ENCODE measurements at places on chromosomes 5 and 9.

- no peak for DNase-seq
These were observed 4.5 kb downstream of the CORO2A start for GRCh38 chr9:98187926-98188325.

DNA sequence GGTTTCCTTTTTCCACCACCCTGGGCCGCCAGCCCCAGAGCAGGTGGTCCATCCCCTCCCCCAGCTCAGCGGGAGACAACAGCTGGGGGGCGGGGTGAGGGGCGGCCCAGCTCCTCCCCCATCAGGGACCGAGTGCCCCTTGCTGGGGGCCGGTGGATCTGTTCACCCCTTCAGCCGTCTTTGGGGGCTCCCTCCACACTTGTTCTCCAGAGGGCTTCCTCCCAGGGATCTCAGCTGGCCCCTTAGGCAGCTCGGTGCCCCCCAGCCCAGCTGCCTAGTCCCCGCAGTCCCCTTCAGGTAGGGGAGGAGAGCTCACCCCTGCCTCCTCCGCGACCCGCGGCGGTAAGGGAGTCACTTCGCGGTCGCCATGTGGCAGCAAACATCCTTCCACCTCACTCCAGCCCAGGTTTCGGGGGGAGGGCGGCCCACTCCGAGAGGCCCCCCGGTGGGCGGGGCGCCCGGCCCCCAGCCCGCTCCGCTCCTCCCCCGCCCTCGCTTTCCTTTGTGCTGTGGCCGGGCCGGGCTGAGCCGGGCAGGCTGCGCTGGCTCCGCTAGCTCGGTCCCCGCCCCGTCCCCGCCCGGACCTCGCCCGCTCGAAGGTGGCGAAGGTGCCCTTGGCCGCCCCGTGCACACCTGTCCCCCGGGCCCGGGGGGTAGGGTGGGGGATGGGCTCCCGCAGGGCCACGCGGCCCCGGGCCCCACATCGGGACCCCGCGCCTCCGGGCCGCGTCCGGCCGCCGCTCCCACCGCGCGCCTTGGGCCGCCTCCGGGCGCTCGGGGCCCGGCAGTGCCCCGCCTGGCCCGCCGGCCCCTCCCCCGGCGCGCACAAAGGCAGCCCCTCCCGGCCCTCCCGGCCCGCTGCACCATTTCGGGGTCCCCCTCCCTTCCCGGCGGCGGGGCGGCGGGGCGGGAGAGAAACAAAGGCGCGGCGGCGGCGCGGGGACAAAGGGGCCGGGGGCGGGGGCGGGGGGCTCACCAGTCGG lies 683 bp downstream of the DBN1 start:
- DNase-seq: peak; percentile 36

DNA sequence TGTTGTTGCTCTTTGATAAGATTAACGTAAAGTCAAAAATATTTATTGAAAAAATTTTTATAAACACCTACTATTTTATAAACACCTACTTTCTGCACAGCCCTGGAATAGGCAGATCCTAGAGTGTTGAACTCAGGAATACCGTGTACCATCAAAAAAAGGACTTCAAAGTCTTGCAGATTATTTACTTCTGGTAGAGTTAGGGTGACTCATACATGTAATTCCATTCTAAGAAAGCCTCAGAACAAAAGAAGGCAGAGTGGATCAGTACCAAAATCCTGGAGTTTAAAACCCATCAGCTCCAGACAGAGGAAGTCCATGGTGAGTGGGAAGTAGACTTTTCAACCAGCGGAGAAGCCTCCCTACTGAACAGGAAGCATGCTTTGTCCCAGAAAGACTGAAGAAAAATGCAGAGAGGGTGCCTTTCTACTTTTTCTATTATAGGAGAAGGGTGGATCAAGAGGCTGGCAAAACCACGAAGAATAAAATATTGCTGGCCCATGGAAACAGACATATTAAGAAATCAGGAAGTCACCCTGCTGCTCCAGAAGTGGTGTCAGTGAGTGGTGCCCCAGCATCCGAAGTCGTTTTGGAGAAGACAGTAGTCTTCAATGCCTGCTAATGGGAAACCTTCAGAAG lies 45.1 kb upstream of the DAB2 start:
- no peak for DNase-seq

DNA sequence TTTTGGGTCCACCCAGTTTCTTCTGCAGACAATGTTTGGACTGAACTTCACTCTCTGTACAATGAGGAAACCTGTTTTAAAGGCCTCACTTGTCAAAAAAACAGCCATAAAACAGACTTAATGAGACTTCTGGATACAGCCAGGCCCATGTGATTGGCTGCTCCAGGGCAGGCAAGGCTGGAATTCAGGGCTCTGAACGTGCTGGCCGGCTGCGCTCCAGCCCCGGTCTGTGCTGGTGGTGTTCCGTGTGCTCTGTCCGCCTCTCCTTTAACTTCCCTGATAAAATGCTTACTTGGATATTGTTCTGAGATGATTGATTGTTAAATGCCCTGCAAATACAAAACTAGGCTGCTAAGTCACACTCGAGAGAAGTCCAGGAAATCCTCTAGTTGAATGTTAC lies 131.2 kb upstream of the KLF4 start:
- DNase-seq: no peak

GRCh38 chr5:112800891-112801290 lies 60.2 kb upstream of the SRP19 start:
- no peak for DNase-seq

DNA sequence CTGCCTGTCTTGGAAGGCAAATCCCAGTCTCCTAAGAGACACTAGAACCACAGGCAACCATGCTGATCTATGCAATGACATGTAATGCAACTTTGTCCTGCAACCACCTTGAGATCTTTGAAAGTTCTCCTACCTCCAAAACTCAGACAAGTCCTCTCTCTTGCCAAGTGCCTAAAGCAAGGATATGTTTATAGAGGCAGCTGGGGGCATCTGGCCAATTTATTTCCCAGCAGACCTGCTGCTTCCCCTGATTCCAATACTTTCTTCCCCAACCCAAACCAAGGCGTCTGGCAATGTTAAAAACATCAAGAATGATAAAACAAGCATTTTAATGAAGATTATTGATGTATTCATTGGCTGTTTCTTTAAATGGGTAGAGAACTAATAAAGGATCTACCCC lies 138.4 kb downstream of the DOCK8 start:
- no peak for DNase-seq

DNA sequence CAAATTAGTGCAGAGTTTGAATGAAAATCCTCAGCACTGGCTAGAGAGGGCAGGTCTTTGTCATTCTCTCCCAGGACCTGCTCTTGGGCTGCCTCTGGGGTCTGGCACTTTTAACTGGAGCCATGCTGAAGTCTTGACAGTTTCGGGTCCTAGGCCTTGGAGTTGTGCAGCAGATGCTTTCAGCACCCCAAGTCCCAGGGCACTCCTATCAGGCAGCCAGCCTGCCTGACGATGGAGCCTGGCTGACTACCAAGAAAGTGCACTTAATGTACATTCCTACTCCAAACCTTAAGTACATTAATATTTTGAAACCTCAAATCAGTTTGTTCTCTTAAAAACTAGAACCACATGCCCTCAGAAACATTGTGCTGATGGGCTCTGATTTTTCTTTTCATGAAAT lies 69.3 kb upstream of the CXCL14 start:
- no peak for DNase-seq

- no peak for DNase-seq
These were observed 22.3 kb downstream of the CAAP1 start for GRCh38 chr9:26870292-26870691.

- no peak for DNase-seq
These were observed 28.7 kb downstream of the PCSK1 start for GRCh38 chr5:96404191-96404867.

- DNase-seq: no peak
These were observed 272.2 kb upstream of the ADRA1B start for GRCh38 chr5:159644053-159644452.

DNA sequence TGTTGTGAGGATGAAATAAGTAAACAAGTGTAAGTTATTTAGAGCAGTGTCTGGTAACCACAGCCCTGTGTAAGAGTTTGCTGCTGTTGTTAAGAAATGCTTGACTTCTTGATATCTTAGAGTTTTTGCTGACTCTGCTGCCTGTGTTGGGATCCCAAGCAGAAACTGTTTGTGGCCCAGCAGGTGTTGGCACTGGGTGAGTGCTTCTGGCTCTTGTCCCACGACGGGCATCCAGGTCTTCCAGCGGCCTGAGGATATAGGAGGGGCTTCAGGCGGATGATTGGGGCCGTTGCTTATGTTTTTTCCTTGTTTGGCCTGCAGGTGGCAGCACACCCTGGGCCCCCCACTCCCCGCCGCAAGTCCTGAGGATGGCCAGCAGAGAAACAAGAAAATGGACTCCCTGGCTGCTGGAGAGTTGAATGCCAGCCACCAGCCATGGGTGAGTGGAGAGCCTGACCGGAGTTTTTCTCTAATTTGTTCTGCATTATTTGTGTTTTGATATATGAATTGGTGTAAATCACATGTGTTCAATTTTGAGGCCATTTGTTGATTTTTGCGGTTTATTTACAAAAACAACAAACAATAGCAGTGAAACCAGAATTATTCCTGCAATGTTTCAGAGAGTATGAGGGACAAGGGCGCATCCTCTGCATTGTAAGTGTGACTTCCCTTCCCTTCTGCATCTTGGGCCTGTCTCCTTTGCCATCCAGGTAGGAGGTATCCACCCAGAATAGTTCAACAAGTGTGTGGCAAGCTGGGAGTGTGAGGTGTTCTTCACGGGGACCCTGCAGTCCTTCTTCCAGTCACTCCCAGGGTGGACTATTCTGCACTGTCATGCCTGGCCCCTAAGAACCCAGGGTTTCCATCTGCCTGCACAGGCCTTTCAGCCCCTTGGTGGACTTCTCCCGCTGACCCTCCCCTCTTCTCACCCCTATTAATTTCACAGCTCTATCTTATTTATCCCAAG lies 50.3 kb downstream of the SLC22A5 start:
- peak; percentile 50 for DNase-seq

GRCh38 chr5:72138943-72139521 lies 31.8 kb downstream of the MAP1B start:
- DNase-seq: no peak

- DNase-seq: no peak
These were observed 181.7 kb downstream of the ADGRV1 start for GRCh38 chr5:90740244-90740799.

GRCh38 chr5:73365301-73365853 lies 83.2 kb downstream of the FOXD1 start:
- DNase-seq: no peak

GRCh38 chr9:15837079-15837679 lies 284.3 kb downstream of the CCDC171 start:
- DNase-seq: no peak

- DNase-seq: no peak
These were observed 179.7 kb upstream of the ISL1 start for GRCh38 chr5:51203598-51203997.

DNA sequence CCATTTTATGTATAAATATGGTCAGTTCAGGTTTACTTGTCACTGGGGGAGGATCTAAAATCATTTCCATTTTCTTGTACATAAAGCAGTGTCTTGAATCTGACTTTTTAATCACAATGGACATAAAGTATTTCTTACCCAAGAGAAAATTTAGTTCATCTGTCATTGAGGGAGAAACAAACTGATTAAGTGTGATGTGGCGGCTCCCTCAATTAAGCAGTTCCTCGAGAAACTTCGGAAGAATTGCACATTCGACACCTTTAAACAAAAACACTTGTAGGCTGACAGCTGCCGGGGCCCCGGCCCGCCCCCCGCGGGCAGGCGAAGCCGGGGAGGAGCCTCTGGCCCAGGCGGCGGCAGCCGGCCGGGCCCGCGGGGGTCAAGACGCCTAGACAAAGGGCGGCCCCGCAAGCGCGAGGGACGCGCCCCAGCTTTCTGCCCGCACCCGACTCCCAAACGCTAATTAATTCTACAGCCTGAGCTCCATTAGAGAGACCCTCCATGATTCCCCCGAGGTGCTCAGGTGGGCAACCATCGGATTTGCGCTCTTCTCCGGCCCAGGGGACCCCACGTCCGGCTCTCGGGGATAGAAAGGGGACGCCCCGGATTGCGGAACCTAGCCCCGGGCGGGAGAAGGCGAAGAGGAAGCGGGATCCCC lies 750 bp downstream of the TRIM36 start:
- DNase-seq: no peak

DNA sequence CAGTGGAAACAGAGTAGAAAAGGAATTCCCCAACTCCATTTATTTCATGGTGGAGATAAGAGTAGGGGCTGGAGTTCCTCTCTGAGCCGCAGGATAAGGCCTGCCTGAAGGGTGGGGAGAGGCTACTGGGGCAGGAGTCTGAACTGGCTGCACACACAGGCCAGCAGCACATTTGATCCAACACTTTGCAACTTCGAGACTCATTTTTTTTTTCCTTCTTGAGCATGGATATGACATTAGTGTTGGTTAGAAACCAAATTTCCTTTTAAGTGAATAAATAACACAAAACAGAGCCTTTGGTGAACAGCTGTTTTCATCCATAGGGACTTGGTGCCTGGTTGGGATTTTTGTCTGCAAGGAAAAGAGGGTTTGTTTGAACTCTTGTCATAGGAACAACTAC lies 76.6 kb downstream of the RALGPS1 start:
- no peak for DNase-seq

DNA sequence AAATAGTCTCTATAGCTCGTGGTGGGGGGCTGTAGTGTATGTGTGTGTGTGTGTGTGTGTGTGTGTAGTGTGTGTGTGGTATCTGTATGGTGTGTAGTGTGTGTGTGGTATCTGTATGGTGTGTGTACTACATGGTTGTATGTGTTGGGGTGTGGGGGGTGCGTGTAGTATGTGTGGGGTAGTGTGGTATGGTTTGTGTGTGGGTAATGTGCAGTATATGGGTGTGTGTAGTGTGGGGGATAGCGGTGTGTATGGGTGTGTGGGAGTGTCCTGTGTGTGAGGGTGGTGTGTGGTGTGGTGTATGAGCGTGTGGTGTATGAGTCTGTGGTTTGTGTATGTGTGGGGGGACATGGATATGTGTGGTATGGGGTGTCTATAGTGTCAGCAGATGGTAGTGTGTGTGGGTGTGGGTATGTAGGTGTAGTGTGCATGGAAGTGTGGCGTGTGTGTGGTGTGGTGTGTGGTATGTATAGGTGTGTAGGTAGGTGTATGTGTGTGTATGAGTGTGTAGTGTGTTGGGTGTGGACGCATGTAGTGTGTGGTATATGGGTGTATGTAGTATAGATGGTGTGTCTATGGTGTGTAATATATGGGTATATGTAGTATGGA lies 145.8 kb upstream of the IQGAP2 start:
- no peak for DNase-seq

DNA sequence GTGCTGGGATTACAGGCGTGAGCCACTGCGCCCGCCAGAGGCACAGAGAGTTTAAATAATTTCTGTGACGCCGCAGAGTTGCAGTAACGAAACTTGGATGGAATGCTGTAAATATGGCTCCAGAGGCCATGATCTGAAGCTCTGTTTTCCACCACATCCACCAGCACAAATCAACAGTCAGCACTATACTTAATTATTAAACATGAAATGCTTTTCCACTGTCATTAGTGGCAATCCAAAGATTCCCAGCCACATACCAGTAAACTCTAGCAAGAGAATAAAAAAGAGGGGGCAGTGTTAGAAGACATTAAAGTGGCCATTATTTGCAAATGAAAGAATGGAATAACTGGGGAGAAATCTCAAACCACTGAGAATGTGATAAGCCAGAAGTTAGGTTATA lies 242.5 kb downstream of the DIRAS2 start:
- no peak for DNase-seq

All from T-helper 1 cell (primary cell).